ENCODE measurements at places on chromosomes 6 and 20.

GRCh38 chr6:117008618-117009017 is 131.6 kb downstream of the RFX6 start:
- no peak for DNase-seq

DNA sequence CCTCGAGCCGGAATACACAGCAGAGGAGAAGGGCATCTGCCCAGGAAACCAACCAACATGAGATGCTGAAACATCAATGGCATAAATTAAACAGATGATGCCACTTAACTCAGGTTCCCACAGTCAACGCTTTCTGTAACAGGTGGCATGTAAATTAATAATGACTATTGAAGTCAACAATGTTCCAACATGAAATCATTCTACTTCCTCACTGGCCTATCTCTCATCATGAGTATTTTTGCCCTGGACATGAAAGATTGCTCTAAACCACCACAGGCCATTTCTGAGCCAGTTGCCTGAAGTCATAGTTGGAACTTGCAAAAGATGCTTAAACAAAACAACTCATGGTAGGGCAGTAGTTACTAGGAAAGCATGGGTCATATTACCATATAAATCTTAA is 397.9 kb upstream of the JARID2 start:
- DNase-seq: no peak

GRCh38 chr6:89589297-89590025 is 49.1 kb downstream of the LYRM2 start:
- no peak for DNase-seq

GRCh38 chr20:14478126-14478525 is 140.7 kb upstream of the FLRT3 start:
- DNase-seq: no peak

DNA sequence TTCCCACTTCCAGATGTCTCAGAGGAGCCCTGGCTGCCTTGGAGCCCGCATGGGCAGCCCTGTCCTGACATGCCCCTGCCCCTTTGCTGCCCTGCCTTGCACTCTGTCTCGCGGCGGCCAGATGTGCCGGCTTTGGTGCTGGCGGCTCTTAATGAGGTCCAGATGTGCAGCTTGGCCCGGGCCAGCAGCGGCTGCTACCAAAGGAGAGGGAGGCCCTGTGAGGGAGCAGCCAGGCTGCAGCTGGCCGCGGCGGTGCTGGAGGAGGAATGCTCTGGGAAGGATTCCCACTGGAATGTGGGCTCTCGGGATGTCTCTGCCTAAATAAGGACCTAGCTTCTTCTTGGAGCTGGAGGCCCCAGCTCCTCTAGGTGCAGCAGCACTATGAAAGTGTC is 72.4 kb downstream of the FGD2 start:
- no peak for DNase-seq

GRCh38 chr6:55636406-55637102 is 57.6 kb upstream of the HMGCLL1 start:
- no peak for DNase-seq

DNA sequence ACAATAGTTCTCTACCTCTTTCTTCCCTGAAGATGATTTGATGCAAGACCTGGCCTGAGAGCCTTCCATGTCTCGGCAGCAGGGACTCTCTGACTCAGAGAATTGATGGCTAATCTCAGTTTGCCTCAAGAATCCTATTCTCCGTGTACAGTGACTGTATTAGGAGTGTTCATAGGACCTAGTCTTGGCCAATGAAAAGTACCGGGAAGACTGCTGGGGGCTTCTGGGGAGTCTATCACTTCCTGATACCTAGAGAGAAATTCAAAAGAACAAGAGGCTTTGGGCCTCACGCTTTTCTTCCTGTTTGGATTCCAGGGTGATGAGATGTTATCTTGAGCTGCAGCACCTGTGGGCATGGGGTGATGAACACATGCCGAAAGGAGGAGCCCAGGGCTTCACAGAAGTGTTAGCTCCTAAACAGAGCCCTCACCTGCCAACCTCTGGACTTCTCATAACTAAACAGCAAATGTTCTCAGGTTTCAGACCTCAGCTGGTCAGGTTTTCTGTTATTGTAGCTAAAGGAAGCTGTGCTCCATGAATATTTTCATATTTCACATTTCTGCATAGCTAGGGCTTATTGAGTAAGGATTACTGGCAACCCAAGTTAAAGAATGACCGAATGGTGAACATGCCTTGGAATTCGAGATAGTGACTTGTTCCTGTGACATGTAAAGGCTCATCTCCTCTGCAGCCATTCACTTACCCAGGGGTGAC is 323.1 kb upstream of the AGPAT4 start:
- DNase-seq: no peak

- DNase-seq: no peak
Measured at GRCh38 chr6:17470202-17470937, 77.0 kb downstream of the CAP2 start.

DNA sequence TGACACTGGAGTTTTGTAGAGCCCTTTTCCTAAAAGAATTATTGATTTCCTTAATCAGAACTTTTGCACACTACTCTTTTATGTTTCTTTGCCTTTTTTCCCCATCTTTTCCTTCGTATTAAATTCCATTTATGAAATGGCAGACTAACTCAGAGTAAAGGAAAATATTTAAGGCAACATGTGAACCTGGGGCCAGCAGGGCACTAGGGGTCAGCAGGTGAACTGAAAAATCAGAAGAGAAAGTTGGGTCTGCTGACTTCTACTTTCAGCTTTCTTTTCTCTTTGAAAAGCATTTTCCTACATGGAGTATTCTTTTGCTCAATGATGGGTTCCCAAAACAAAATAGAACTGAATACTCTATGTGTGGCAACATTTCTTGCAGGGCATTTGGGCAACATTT is 226.6 kb upstream of the EXOC2 start:
- DNase-seq: no peak

DNA sequence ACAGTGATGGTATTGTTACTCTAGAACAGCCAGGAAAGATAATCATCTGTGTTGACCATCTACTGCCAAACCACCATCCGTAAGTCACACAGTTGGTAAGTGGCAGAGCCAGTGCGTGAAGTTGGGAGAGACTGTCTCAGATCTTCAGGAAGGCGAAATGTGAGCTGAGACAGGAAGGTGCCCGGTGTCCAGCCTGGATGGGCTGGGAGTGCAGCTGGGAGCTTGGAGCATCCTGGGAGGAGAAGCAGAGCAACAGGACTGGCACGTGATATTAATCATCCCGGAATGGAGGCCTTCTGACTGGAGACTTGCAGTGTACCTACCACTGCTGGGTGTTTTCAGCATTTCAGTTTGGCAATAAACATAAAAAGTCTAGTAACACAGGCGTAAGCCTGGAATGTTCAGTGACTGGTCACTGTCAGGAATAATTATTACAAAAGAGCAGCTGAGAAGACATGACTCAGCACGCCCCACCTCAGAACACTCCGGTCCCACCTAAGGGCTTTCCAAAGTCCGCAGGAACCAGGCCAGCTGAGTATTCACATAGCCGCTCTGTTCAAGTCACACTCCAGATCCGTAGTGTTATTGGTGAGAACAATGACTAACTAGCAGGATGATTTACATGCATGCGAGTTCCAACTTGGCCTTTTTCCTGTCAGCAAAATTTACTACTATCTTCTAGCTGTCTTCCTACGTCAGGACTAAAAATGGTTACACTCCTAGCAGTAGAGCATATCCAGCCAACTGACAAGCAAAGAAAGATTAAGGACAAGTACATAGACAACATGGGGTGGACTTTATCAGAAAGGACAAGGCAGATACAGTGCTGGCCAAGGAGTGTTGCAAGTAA is 45.1 kb upstream of the PNRC1 start:
- no peak for DNase-seq

- DNase-seq: no peak
Measured at GRCh38 chr6:63685446-63686379, 50.1 kb downstream of the PHF3 start.

GRCh38 chr6:118394106-118394505 is 154.0 kb upstream of the PLN start:
- DNase-seq: no peak

DNA sequence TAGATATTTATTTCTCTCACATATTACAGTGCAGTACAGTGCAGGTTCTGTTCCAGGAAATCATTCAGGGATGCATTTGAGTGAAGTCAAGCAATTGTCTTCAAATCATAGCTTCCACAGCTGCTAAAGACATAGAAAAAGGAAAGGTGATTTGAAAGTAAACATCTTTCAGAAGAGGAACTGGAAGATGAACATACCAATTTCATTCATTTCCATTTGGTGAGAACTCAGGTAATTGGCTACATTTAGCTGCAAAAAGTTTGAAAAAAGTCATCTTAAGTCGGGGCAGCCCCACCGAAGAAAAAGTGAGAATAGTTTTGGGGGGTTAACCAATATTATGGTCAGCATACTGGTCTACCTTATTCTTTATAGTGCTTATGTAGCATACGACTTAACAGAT is 61.4 kb upstream of the IL20RA start:
- DNase-seq: no peak
